ENCODE measurements at places on chromosomes 4 and X.

DNA sequence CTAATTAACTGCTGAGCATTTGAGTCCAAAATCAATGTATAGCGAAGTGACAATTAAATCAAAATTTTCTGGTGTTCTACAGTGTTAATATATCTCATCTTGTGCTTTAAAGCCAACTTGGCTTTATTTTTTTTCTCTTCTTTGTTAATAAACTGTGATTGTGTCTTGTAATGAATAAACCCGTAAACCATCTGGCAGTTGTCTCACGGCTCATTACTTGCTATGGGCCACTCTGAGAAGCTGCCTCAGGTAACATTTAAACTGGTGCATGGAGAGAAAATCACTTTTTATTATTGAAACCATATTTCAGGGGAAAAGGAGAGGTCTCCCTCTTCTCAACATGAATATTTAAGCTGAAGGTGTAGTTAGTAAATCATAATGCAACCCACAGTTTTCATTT lies 694.0 kb downstream of the KCTD8 start:
- no peak overlapping the region for H3K27ac ChIP-seq
- H3K27me3 ChIP-seq = no peaks in the 10 kb centered on the region
- DNase-seq = no peak
- H3K36me3 ChIP-seq = no peaks in the 10 kb centered on the region
- no peak overlapping the region for H3K4me3 ChIP-seq
- H3K4me1 ChIP-seq = no peaks in the 10 kb centered on the region

DNA sequence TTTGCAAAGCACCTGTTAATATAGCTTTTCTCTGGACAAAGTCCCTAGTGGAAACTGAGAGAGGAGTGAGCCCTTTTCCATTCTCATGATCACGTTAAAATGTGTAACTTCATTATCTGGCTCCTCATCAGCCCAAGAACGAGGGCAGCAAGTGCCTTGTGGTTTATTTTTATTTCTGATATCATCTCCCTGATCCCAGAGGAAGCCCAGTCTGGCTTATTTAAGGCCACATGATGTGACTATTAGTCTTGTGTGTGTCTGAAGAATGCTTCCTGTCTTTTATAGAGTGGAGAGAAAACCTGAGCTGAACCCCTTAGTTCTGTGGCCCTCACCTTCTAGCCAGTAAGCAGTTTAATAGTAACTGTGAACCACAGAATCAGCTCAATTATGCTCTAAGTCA lies 67.2 kb downstream of the LHFPL1 start:
- no peaks in the 10 kb centered on the region for H3K4me1 ChIP-seq
- H3K4me3 ChIP-seq = no peak overlapping the region
- H3K27ac ChIP-seq = no peak overlapping the region
- no peaks in the 10 kb centered on the region for H3K36me3 ChIP-seq
- H3K27me3 ChIP-seq = no peaks in the 10 kb centered on the region

DNA sequence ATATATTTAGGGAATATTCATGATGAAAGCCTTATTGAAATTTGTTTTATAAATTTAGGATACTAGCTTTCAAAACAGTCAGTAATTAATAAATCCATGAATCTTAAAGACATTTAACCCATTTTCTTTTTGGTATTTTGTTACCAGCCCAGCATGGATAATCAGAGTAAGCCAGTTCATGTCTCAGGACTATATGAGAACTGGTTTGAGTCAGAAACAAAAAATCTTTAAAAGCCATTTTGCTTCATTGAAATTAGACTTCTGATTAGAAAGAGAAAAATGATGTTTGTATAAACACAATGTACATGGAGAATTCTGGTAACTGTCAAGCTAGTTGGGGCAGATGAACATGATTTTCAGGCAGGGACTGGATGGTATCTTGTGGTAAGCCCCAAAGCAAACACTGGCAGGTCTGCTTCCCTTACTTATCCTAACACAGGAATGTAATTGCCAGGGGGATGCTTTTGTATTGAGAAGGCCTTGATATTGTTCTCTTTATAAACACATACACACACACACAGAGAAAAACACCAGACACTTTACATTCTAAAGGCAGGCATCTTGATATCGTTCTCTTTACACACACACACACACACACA lies 9.4 kb downstream of the ARHGAP10 start:
- H3K36me3 ChIP-seq = no peaks in the 10 kb centered on the region
- no peaks in the 10 kb centered on the region for H3K27me3 ChIP-seq
- no peak overlapping the region for H3K4me3 ChIP-seq
- H3K27ac ChIP-seq = no peak overlapping the region
- H3K4me1 ChIP-seq = peaks cover 6% of the 10 kb centered on the region

GRCh38 chrX:47846040-47846439 lies 9.3 kb downstream of the ZNF81 start:
- H3K36me3 ChIP-seq = peaks cover 27% of the 10 kb centered on the region
- no peak overlapping the region for H3K27ac ChIP-seq
- H3K4me3 ChIP-seq = no peak overlapping the region
- H3K27me3 ChIP-seq = no peaks in the 10 kb centered on the region

- H3K27ac ChIP-seq = no peak overlapping the region
- DNase-seq = no peak
- no peak overlapping the region for H3K4me3 ChIP-seq
- H3K27me3 ChIP-seq = no peaks in the 10 kb centered on the region
- H3K36me3 ChIP-seq = no peaks in the 10 kb centered on the region
These were observed 75.9 kb downstream of the NAA11 start for GRCh38 chr4:79249881-79250503.

DNA sequence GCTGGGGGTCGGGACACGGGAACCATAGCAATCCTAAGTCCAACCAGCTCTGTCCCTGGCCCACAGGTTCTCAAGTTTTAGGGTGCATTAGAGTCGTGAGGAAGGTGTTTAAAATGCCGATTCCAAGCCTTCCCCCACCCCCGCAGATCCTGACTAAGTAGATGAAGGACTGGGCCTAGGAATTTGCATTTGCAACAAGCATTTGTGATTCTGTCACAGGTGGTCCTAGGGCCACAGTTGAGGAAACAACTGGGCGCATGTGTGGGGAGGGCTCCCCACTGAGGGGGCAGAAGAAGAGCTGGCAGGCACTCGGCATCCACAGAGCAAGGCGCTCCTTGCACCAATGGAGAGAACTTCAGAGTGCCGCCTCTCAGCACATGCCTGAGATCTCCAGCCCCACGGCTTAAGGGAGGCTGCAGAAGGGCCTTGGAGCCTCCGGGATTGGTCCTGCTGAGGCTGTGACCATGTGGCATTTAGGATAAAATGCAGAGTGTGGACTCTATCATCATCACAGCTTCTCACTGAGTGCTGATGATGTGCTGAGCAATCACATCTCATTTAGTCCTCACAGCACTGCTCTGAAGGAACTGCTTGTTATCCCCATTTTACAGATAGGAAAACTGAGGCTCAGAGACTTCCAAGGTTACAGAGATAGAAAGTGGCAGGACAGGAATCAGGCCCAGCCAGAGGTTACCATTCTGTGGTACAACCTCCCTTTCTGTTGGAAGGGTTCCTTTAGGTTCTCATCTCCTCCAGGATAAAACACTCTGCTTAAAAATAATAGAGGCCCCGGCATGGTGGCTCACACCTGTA lies 16.7 kb downstream of the SEL1L3 start:
- peaks cover 31% of the 10 kb centered on the region for H3K4me1 ChIP-seq
- no peak for DNase-seq
- H3K36me3 ChIP-seq = peaks cover 7% of the 10 kb centered on the region
- H3K4me3 ChIP-seq = no peak overlapping the region
- H3K27ac ChIP-seq = no peak overlapping the region
- H3K27me3 ChIP-seq = no peaks in the 10 kb centered on the region

DNA sequence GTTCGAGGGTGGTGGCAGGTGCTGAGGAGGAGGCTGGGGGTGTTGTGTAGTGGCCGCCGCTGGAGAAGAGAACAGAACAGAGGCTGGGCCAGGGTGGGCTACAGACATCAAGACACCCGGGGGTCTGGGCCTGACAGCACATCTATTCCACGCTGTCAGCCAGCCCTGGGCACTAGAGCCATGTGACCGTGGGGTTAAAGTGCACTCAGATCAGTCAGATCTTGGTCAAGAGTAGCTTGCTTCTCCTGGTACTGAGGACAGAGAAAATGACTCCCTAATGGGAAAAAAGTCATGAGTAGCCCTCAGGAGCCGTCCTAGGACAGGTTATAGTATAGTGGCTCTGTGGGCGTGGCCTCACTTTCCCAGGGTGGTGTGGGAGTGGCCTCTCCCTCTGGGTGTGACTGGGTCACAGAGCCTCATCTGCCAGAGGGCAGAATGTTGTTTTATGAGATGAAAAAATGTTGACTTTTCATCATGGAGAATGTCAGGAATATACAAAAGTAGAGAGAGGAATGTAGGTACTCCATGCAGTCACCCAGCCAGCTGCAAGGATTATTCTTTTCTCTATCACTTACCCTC lies 19.4 kb downstream of the TRMT44 start:
- no peak for DNase-seq
- H3K27me3 ChIP-seq = no peaks in the 10 kb centered on the region
- H3K4me3 ChIP-seq = no peak overlapping the region
- no peak overlapping the region for H3K27ac ChIP-seq
- peaks cover 91% of the 10 kb centered on the region for H3K36me3 ChIP-seq
- no peaks in the 10 kb centered on the region for H3K4me1 ChIP-seq

GRCh38 chr4:5448221-5448620 lies 260.1 kb downstream of the EVC2 start:
- H3K27me3 ChIP-seq = no peaks in the 10 kb centered on the region
- H3K36me3 ChIP-seq = no peaks in the 10 kb centered on the region
- no peaks in the 10 kb centered on the region for H3K4me1 ChIP-seq
- DNase-seq = no peak
- H3K27ac ChIP-seq = no peak overlapping the region
